Karpas-422 (cell line): ENCODE measurements at places on chromosomes 7 and 10. TPM values are rescaled to one million over a fixed set of nuclear protein-coding genes. Genes with fewer than 3 reads are reported as not detected.

The TDRD1 gene
- total RNA-seq: not detected in 2 replicates

- no peak overlapping the region for H3K4me3 ChIP-seq
- H3K36me3 ChIP-seq: no peaks in the 10 kb centered on the region
- no peak for DNase-seq
- no peaks in the 10 kb centered on the region for H3K4me1 ChIP-seq
- H3K27me3 ChIP-seq: no peaks in the 10 kb centered on the region
These were observed 28.8 kb upstream of the BNIP3 start for GRCh38 chr10:132010483-132010882.

The PIP gene
- total RNA-seq: not detected in 2 replicates

DNA sequence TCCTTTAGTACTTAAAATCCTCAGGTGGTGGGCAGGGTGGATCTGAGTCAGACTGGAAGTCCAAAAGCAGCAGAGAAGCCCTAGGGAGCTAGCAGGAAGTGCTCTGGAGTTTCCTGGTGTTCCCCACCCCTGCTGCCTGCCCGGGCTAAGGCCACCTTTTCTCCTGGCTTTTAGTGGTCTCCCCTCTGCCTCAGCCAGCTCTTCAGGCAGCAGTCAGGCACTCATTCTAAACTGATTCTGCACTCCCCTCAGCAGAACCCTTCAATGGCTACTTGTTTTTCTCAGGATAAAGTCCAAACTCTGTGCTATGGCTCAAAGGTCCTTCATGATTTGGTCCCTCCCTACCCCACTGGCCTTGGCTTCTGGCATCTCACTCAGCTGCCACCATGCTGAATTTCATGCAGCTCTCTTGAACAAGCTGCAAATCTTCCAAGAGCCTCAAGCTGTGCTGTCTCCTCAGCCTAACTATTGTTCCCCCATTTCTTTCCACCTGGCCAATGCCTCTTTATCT is 28.9 kb upstream of the DNMBP start:
- no peak overlapping the region for H3K27ac ChIP-seq
- no peaks in the 10 kb centered on the region for H3K27me3 ChIP-seq
- peaks cover 16% of the 10 kb centered on the region for H3K4me1 ChIP-seq

- no peak overlapping the region for H3K4me3 ChIP-seq
- H3K36me3 ChIP-seq: peaks cover 29% of the 10 kb centered on the region
- DNase-seq: no peak
- peak overlapping the region; percentile 42 for H3K27ac ChIP-seq
- H3K4me1 ChIP-seq: peaks cover 37% of the 10 kb centered on the region
- H3K27me3 ChIP-seq: no peaks in the 10 kb centered on the region
These were observed 46.6 kb downstream of the ALOX5 start for GRCh38 chr10:45420453-45421192.

- no peaks in the 10 kb centered on the region for H3K27me3 ChIP-seq
- H3K27ac ChIP-seq: no peak overlapping the region
- no peak for DNase-seq
These were observed 58.6 kb downstream of the PLXDC2 start for GRCh38 chr10:19874791-19875190.

DNA sequence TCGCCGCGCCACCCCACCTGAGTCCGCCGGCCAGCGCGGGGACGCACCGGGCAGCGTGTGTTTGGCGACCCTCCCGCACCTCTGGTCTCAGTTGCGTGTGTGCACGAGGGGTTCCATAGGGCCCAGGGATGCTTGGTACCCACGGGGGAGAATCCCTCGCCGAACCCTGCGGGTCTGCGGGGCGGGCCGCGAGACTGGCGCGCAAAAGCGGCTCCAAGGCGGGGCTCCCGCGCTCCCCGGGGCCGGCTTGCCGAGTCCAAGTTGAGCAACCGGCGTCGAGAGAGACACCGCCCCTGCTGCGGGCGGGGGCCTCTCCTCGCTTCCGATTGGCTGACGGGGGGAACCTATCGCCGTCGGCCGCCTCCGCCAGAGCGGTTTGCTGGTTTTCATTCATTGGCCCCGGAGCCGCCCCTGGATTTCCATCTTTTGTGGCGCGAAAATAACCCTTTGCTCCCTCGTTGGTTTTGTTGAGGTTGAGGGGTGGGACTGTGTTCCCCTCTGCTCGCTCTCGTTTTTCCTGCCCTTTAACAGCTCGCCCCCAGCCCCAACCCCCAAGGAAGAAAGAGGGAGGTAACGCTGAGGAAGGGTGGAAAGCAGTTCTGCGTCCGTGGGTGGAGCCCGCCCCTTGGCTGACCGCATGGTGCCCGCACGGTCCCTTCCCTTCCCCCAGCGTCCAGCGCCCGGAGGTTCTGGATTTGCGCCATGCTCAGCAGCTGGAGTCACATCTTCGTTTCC is 4.0 kb upstream of the IGF2BP3 start:
- no peaks in the 10 kb centered on the region for H3K36me3 ChIP-seq
- peak overlapping the region; percentile 91 for H3K4me3 ChIP-seq
- H3K4me1 ChIP-seq: peaks cover 44% of the 10 kb centered on the region
- H3K27me3 ChIP-seq: 0 out of 2 replicates have a peak, but pooled peaks cover 2% of the 10 kb centered on the region
- H3K27ac ChIP-seq: peak overlapping the region; percentile 96
- peak; percentile 99 for DNase-seq

DNA sequence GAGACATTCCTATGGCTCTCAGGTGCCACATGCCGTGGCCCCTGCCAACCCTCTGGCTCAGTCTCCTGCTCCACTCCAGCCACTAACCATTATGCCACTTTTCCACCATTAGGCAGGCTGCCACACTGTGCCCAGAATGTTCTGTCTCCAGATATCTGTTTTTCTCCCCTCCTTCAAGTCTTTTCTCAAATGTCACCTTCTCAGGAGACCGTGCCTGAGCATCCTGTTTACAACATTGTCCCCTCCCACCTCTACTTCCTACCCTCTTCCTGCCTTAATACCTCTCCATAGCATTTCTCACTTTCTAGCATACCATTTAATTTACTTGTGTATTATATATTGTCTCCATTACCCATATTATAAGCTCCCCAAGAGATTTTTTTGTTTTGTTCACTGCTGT is 162.5 kb upstream of the LYZL2 start:
- no peaks in the 10 kb centered on the region for H3K27me3 ChIP-seq
- no peak overlapping the region for H3K27ac ChIP-seq
- no peaks in the 10 kb centered on the region for H3K36me3 ChIP-seq
- no peak for DNase-seq
- no peaks in the 10 kb centered on the region for H3K4me1 ChIP-seq
- H3K4me3 ChIP-seq: no peak overlapping the region

The PLAU gene
- 3.2 and 6.3 TPM in 2 replicates for total RNA-seq

DNA sequence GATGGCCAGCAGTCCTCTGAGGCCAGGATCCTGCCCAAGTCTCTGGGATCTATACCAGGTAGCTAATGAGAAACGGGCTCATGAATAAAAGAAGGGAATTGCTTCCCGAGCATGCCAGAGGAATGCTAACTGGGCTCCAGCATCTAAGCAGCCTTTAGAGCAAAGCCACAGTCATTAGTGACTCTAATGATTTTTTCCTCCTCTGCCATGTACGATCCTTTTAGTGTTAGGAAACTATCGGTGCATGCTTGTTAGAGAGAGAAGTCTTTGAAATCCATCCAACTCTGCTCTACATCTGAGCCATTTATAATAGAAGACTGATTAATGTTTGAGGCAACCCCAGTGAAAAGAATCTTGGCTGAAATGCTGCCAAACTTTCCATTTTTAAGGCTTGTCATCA is 124.9 kb upstream of the TCERG1L start:
- no peak for DNase-seq
- no peak overlapping the region for H3K27ac ChIP-seq
- H3K27me3 ChIP-seq: no peaks in the 10 kb centered on the region
- H3K36me3 ChIP-seq: no peaks in the 10 kb centered on the region
- H3K4me1 ChIP-seq: no peaks in the 10 kb centered on the region

DNA sequence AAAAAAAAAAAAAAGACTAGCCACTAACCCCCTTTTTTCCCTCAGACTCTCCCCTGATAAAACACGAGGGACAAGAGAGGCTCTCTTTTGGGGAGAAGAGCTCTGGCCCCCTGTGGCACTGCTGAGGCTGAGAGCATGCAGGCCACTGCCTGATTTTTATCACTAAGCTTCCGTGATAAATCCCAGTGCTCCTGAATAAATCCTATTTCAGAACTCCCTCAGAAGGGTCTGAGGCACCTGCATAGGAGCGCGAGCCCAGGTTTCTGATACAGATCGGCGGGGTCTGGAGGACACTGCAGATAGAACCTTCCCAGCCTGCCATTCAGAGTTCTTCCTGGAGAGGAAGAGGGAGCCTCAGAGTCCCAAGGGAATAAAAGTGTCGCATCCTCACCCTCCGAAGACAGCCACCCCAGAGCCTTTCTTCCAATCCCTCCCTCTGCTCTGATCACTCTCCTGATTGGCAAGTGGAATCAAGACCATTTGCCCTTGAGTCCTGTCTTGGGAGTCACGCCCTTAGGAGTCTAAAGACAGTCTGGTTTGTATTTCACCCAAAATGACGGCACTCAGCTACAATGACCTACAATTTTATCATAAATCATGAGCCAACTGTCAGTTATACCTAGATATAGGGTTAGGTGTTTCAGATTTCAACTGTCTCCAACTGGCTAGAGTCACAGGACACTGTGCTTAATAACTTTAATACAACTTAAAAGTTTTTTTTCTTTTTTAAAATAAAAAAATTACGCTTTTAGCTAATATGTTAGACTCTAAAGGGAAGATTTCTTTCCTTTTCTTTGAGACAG is 153.5 kb downstream of the RNF216 start:
- no peak overlapping the region for H3K4me3 ChIP-seq
- no peaks in the 10 kb centered on the region for H3K36me3 ChIP-seq
- no peak overlapping the region for H3K27ac ChIP-seq
- H3K4me1 ChIP-seq: no peaks in the 10 kb centered on the region

- H3K36me3 ChIP-seq: no peaks in the 10 kb centered on the region
- no peak for DNase-seq
- H3K4me3 ChIP-seq: no peak overlapping the region
- H3K27ac ChIP-seq: no peak overlapping the region
These were observed 22.9 kb upstream of the ABCA13 start for GRCh38 chr7:48148311-48148710.

- H3K36me3 ChIP-seq: no peaks in the 10 kb centered on the region
- no peaks in the 10 kb centered on the region for H3K4me1 ChIP-seq
- no peaks in the 10 kb centered on the region for H3K27me3 ChIP-seq
- DNase-seq: no peak
These were observed 173.4 kb downstream of the LRRN3 start for GRCh38 chr7:111264111-111264868.

DNA sequence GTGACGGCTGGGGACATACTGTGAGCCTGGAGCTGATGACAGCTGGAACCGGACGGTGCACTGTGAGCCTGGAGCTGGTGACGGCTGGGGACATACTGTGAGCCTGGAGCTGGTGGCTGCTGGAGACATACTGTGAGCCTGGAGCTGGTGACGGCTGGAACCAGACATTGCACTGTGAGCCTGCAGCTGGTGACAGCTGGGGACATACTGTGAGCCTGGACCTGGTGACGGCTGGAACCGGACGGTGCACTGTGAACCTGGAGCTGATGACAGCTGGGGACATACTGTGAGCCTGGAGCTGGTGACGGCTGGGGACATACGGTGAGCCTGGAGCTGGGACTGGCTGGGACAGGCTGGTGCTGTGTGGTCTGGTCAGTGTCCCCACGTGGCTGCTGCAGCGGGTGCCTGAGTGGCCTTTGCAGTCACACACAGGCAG is 47.9 kb downstream of the PTPRN2 start:
- H3K27ac ChIP-seq: no peak overlapping the region
- no peaks in the 10 kb centered on the region for H3K36me3 ChIP-seq
- H3K4me1 ChIP-seq: peaks cover 13% of the 10 kb centered on the region
- no peaks in the 10 kb centered on the region for H3K27me3 ChIP-seq

DNA sequence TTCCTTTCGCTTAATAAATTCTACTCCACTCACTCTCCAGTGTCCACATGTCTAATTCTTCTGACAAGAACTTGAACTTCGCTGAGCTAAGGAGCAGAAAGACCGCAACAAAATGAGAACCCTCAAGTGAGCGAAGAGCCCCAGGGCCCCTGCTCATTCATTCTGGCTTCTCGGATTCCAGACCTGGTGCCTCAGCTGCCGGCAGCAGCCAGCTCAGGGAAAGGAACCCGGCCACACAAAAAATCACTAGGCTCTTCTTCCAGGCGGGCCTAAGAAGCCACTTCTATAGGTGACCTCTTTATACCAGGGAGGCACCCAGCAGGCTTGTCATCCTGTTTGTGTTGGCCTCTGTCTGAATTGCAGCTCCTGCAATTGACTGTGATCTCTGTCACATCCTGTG is 33.3 kb downstream of the OTUD1 start:
- H3K27ac ChIP-seq: no peak overlapping the region
- no peaks in the 10 kb centered on the region for H3K27me3 ChIP-seq
- no peaks in the 10 kb centered on the region for H3K4me1 ChIP-seq
- H3K4me3 ChIP-seq: no peak overlapping the region
- H3K36me3 ChIP-seq: no peaks in the 10 kb centered on the region

DNA sequence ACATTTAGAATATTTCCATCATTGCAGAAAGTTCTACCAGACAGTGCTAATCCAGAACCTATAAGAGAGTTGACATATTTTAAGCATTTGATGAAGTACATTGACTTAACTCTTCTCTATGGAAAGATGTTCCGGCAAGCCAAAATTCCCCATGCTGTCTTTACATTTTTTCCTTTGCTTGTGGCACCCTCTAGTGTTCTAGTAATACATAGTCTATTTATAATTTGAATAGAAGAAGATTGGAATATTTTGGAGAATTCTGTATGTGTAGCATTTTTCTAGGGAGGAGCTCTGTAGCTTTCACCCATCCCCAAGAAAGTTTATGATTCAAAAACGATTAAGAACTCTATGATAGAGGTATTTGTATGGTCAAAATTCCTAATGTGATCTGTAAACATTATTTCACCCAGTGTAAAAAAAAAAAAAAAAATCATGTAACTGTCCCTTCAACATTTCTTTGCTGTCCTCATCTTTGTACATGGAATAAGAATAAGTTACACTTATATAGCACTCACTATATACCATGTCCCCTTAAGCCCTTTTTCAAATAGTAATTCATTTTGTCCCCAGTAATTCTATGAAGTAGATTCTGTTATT is 33.2 kb downstream of the NRF1 start:
- peaks cover 4% of the 10 kb centered on the region; the same call in 1 of the 2 replicates for H3K36me3 ChIP-seq
- DNase-seq: peak; percentile 49
- H3K4me3 ChIP-seq: no peak overlapping the region
- peaks cover 26% of the 10 kb centered on the region for H3K4me1 ChIP-seq
- no peak overlapping the region for H3K27ac ChIP-seq

GRCh38 chr10:128009372-128010126 is 102.6 kb downstream of the PTPRE start:
- no peaks in the 10 kb centered on the region for H3K36me3 ChIP-seq
- no peak for DNase-seq
- H3K27ac ChIP-seq: no peak overlapping the region
- H3K4me3 ChIP-seq: no peak overlapping the region
- no peaks in the 10 kb centered on the region for H3K4me1 ChIP-seq
